ENCODE measurements at places on chromosomes 6 and 20.

DNA sequence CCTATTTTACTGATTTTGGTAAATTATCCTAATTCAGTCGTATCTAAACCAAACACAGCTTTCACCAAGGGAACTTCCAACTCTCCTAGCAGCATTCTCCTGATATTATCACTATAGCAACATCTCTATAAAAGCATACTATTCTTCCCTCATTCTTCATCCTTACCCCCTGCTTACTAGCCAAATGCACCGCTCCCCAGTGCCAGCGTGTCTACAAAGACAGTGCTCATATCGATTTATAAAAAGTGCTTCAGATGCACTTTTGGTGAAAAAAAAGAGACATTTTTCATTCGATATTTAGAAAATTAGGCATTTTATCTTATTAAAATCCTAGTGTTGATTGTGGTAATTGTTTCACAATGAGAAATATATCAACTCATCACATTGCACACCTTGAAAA is 74.0 kb downstream of the SYNE1 start:
- DNase-seq: no peak

GRCh38 chr20:33635341-33635740 is 26.8 kb upstream of the C20orf144 start:
- DNase-seq: no peak

GRCh38 chr6:157139054-157139708 is 184.1 kb downstream of the TMEM242 start:
- DNase-seq: no peak

DNA sequence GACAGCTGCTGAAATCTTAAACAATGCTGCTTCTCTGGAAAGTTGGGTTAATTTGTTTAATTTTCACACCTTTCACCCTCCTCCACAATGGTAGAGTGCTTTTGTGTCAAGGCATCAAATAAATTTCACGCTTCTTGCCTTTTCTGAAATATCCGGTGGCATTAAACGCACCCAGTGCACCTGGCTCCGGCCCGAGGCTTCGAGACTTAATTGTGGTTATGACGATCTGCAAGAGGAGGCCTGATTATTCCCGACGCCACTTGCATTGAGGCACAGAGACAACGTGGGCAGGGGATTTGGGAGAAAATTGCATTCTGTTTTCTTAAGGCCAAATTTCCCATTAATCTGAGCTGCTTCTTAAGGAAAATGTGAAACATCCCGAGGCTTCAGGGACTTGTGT is 152.2 kb downstream of the CDH4 start:
- no peak for DNase-seq

DNA sequence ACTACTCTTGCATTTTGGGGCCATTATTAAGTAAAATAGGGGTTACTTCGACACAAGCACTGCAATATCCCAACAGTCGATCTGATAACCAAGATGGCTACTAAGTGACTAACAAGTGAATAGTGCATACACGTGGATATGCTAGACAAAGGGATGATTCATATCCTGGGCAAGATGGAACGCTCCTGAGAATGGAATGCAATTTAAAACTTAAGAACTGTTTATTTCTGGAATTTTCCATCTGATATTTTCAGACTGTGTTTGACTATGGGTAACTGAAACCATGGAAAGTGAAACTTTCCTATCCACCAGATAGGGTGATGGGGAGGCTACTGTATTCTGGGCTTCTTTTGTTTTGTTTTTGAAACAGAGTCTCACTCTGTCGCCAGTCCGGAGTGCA is 66.5 kb downstream of the ILRUN start:
- DNase-seq: no peak

- no peak for DNase-seq
Observed at GRCh38 chr20:57395111-57395966, 4.1 kb downstream of the RBM38 start.

- DNase-seq: no peak
Observed at GRCh38 chr6:144767051-144767450, 481.9 kb downstream of the UTRN start.

- no peak for DNase-seq
Observed at GRCh38 chr6:84815896-84816735, 51.7 kb upstream of the TBX18 start.

DNA sequence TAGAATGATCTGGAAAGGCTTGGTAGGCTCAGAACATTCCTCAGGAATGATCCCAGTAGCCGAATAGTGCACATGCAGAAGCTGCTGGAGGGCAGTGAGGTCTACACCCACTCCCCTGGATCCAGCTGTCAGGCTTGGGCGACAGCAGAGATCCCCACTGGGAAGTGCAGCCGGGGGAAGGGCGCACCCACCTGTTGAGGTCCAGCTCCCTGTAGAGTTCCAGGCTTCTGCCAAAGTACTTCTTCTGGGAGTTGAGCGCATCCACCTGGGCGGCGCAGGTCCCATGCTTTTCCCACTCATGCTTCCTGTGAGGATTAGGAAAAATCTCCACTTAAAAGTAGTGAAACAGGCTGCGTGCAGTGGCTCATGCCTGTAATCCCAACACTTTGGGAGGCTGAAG is 17.6 kb downstream of the RNASET2 start:
- no peak for DNase-seq

- DNase-seq: no peak
Observed at GRCh38 chr6:89542081-89542857, 96.3 kb downstream of the LYRM2 start.

DNA sequence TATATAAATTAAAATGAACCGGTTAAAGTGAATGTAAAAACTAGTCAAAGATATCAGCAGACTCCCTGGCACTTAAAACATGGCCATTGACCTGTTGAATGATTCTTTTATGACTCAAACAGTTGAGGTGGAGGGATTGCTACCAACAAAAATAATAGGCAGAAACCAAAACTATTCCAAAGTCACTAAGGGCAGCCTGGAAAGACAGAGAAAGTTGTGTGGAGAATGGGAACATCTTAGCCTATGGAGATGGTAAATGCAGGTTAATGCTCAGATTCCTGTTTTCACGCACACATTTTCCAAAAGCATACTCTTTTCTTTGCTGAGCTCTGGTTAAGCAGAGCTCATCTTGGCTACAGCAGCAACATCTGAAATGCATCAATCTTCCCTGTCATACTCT is 553.5 kb downstream of the HACE1 start:
- DNase-seq: no peak

- no peak for DNase-seq
Observed at GRCh38 chr6:44626616-44627015, 239.1 kb downstream of the CDC5L start.

- DNase-seq: no peak
Observed at GRCh38 chr6:134630508-134631121, 312.7 kb upstream of the SGK1 start.

DNA sequence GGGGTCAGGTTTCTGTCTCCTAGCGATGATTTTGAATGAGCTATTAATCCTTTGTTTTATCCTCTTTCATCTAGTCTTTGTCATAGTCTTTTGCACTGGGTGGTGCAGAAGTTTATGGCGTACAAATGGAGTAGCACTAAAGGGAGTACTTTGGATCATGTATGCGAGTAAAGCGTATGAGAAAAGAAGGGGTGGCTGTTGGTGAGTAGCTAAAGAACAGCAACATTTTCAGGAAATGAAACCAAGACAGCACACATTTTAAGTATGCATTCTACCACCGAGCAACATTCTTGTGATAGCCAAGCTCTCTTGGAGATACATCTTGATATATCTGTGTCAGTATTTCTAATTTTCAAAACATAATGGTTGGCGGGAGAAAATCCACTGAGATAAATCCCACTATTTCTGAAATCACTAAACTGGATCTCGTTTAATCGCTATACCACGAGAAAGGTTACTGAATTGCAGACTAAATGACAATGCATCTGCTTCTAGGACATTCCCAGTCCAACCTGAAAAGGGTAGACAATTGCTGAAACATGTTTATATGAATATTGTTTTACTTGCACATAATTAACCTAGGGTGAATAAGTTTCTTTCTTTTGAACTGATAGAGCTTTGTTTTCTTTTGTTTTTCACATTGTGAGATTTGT is 196.1 kb downstream of the TRIM27 start:
- DNase-seq: no peak

GRCh38 chr20:19992996-19993908 is 23.9 kb upstream of the NAA20 start:
- DNase-seq: no peak

DNA sequence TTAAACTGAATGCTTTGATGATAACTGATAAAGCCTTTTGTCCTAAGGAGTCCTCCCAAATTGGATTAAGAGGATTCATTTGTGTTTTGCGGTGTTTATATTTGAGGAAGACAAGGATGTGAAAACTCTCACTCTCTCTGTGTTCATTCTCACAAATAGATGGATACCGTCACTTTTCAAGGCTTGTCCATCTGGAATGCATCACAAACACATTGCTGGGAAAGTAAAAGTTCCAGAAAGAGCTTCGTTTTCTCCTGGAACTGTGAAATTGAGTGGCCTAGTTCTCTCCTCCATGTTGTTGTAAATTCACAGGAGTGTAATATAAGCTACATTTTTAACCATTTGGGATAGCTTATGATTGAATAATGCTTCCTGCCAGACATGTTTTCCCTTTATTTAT is 581.6 kb upstream of the FLRT3 start:
- no peak for DNase-seq

GRCh38 chr6:159700970-159701369 is 7.9 kb upstream of the SOD2 start:
- DNase-seq: no peak

- no peak for DNase-seq
Observed at GRCh38 chr20:41249411-41250281, 67.9 kb downstream of the ZHX3 start.

DNA sequence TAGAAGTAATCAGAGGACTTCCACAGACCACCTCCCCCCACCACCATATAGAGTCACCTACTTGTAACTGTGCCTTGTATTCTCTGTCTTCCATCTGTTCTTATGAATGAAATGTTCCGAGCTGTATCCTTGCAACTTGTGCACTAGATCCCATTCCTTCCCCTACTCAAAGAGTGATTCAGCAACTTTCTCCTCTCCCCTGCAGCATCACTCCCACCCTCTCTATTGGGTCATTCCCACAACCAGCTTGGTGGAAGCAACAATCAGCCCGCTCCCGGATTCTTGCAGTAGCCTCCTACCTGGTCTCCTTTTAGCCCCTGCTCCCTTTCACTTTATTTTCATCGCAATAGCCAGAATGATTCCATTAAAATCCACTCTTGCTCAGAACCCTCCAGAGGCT is 34.9 kb upstream of the REV3L start:
- no peak for DNase-seq

GRCh38 chr6:163573503-163574179 is 159.1 kb downstream of the QKI start:
- no peak for DNase-seq

DNA sequence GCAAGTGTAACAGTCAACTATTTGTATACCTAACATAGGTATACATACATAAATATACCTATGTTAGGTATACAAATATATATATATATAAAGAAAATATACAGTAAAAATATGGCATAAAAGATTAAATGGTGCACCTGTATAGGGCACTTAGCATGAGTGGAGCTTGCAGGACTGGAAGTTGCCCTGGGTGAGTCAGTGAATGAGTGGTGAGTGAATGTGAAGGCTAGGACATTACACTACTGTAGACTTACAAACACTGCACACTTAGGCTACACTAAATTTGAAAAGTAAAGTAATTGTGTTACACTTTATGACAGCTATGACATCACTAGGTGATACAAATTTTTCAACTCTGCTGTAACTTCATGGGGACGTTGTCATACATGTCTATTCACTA is 65.6 kb downstream of the CDC5L start:
- DNase-seq: no peak

GRCh38 chr6:138814179-138814834 is 18.4 kb downstream of the ECT2L start:
- DNase-seq: no peak

GRCh38 chr20:38779247-38780097 is 26.0 kb upstream of the PPP1R16B start:
- no peak for DNase-seq

DNA sequence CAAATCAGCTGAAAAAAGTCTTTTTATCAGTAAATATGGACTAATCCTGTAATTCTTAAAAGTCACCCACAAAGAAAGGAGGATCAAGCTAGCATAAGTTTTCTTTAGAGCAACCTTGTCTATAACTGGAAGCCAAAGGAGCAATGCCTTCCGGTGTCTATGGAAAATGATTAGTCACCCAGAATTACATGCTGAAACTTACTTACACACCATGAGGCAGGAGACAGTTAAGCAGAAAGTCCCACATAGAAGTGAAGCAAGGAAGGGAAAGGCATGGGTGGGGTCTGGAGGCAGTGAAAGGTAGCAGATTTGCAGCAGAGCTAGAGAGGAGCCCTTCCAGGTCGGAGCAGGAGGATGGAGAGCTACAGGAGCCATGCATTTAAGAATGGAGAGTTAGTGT is 153.7 kb upstream of the RIPOR2 start:
- no peak for DNase-seq

DNA sequence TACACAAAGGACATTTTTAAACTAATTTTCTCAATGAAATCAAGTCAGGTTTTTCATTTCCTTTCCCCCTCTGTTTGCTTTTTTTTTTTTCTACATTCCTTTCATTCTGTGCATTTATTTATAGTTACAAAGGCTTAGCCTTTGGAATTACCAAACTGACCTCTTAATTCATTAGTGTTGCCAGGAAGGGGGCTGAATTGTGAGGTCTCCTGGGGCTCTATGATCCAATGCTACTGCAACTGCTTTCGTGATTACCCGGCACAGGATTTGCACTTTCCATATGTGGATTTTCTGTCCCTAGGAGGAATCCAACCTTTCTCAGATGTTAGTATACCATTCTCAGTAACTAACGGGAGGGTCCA is 35.3 kb downstream of the NEDD9 start:
- no peak for DNase-seq

DNA sequence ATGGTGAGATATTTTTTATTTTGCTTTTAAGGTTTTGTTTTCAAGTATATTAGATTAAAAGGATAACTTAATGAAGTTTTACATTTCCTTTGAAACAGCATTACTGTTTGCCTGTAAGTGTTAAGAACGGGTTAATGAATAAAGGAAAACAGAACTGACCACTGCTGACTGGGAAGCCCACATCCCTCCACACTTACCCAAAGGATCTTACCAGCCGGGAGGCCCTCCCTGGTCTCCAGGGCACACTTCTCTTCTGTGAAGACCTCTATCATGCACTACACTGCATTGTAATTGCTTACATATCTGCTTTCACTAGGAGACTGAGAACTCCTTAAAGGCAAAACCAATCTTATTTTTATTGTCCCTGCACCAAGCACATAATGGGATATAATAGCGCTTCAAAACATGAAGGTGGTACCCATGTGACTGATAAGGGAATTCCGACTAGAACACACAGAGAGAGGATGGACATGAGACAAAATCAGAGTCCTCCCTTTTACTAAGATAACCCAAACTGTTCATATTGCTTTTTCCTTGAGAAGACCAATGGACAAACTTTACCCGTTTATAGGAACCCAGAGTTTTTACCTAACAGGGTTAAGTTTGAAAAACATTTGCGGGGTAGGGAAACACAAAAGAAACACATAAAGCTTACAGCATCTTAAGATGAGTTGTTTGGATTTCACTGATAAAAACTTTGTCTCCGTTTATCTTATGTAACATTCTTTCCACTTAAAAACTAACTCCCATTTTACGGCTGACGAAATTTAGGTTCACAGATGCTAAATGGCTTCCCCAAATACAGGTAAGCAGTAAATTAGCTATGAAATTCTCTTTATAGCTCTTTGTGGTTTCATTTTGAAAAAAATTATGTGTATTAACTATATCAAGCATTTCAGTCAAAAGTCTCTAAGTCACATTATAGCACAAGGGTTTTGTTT is 8.7 kb downstream of the EZR start:
- DNase-seq: no peak
